ENCODE measurements at places on chromosomes 5 and 9.

DNA sequence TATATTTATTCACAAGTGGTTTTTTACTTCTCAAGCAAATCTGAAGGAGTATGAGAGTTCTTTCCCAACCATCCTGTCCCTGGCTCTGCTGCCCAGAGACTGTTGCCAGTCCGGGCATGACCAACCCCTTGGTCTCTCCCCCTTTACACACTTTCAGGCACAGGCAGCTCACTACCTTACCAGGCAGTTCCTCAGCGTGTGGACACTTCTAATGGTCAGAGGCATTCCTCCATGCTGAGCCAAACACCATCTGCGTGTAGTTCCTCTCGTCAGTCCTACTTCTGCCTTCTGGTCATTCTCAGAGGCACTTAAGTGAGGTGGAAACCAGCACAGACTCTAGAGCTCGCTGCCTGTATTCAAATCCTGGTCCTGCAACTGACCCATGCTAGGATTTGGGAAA, 56.1 kb downstream of the TSTD2 start:
- DNase-seq, result no peak

DNA sequence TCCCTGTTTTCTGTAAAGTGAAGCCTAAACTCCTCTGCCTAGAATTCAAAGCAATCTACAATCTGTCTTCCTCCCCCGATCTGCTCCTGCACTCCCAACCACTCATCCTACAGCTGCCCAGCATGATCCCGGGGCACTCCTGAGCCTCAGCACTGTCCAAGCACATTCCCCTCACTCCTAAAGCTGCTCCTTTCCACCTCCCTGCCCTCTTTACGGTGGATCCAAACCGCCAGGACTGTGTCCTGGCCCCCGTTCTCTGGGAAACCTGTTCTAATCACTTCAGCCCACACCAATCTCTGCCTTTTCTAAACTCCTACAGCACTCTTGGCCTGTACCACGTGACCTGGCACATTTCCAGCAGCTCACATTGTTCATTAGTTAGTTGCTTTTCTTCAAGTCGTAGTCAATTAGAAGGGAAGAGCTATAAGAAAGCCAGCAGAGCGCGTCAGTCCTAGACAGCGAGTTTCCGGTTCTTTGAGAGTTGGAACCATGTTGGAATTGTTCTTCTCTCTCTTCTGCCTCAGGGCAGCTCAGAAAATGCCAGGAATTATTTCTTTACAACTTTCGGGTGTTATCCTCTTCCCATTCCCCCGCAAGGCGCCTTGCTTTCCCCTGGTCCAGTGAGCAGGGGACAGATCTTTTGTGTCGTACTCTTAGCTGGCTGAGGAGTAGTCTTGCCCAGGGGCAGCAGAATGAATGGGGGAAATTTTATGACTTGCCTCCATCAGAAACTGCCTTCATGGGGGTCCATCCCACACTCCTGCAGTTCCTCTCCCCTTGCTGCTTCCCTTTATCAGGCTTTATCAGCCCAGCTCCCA, 60.7 kb downstream of the NRG2 start:
- DNase-seq, result no peak

DNA sequence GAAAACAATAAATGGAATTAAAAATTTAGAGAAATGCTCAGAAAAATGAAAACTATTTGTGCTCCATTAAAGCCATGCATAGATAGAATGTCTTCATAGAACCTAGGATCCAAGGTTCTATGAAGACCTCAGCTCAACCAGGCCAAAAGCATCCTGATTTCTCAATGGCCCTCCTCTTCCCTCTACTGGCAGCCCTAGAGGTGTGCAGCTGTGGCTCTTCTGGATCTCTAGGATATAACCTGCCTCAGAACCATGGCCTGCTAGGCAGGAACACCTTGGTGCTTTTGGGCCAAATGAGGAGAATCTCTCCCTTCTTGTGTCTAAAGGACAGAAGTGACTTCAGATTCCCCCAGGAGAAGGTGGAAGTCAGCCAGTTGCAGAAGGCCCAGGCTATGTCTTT, 15.1 kb downstream of the IFNA1 start:
- DNase-seq, result peak; percentile 14

DNA sequence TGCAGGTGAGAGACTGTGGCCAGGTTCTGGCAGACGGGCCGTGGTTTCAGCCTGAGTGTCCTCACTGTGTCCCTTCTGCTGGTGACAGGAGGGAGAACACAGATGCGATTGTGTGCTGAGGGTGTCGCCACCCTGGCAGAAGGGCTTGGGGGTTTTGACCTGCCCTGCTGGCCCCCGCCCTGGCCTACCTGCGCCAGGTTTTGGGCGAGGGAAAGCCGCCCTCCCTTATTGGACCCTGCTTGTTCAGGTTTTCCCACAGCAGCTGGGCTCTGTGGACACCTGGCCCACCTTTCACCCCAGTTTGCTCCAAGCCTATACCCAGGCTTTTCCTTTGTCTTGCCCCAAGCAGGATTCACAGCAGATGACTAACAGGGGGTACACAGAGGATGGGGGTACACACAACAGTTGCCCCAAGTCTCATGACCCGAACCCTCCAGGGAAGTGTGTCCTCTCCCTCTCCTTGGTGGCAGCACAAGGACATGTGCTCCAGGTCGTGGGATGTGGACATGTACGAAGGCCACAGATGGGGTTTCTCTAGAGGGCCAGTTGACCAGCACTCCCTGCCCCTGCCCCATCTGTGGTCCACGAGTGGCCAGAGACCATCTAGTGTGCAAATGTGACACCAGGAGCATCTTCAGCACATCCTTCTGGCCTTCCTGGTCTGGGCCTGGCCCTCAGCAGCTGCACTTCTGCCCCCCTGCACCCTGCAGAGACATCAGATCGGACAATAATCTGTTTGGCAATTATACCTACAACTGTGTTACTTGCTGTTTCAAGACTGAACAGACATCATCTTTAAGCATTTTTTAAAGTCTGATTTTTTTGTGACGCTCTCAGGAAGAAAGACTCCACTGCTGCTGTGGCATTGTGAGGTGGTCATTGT, 265.8 kb upstream of the IRX4 start:
- no peak for DNase-seq

- DNase-seq, result no peak
Measured at GRCh38 chr9:27090231-27090630, 18.8 kb upstream of the TEK start.

Measured in NCI-H1930 (cell line).